ENCODE measurements at places on chromosomes 7 and 10.
A peak's percentile ranks its signal among the peaks of the same experiment; 100 is the strongest.

DNA sequence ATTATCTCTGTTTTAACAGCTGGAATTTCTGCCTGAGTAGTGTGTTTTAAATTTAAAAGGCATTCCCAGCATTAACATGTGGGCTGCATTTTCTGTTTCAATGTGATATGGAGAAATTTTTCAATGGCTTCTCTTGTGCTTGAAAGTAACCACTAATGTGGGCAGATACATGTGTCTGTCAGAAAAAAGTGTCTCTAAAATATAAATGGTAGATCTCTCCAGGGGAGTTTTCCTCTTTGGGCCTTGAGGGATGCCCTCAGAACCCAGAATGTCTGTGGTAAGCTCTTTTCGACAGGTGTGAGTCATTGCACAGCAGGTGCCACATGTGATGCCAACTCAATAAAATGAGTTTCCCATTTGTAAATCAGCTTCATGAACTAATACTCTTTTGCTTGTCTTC lies 221.1 kb downstream of the SEMA3E start:
- no peak for DNase-seq

GRCh38 chr10:17007418-17007770 lies 122.2 kb downstream of the CUBN start:
- DNase-seq, result no peak

DNA sequence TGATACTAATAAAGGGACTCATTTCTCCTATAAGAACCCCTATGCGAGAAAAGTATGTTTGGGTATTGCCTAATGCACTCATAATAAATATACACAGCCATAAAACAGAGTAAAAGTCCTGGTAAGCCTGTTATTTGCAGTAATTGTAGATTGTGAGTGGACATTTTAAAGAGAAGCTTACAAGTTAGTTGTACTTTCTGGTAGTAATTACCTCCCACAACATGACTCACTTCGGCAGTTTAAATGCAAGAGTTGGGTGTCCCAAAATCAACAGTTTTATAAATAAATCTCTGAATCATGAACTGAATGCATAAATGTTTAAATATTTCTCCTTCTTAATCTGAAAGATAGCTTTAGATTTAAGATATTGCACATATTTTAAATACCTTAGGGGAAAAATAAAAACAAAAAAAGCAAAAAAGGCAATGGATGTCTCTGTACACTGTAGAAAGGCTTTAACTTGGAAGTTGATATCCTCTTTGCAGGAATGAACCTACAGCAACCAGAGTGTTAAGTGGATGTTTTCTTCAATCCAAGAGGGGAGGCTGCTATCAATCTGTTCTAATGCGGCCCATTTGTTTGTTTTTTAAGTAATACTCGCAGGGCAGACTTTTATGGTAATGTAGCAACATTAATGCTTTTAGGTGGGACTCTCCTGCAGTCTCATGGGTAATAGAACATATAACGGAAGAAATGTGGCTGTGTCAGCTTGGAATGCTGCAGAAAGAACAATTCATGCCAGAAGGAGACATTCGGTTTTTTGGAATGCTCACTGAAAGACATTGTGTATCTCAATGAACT lies 57.3 kb upstream of the ZEB1 start:
- DNase-seq, result no peak

- no peak for DNase-seq
These were observed 185.9 kb downstream of the MAD1L1 start for GRCh38 chr7:2046581-2047565.

DNA sequence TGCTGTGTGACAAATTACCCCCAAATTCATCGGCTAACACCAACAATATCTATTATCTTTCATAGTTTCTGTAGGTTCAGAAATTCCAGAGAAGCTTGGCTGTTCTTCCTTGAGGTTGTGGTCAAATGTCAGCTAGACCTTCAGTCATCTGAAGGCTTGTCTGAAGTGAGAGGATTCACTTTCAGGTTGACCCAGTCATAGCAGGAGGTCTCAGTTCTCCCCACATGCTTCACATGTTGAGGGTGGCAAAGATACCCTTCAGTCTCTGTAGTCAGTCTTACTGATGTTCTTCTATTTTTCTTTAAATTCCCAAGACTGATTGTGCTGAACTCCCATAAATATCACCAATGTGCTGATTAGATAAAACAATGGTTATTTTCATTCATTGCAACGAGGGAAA lies 1692.0 kb downstream of the REEP3 start:
- no peak for DNase-seq

GRCh38 chr7:26449175-26450165 lies 157.8 kb downstream of the SNX10 start:
- DNase-seq, result no peak

- DNase-seq, result peak; percentile 32
These were observed 557 bp downstream of the BAG3 start for GRCh38 chr10:119651514-119652360.

- DNase-seq, result no peak
These were observed 606.4 kb downstream of the SORCS1 start for GRCh38 chr10:106557951-106558733.

DNA sequence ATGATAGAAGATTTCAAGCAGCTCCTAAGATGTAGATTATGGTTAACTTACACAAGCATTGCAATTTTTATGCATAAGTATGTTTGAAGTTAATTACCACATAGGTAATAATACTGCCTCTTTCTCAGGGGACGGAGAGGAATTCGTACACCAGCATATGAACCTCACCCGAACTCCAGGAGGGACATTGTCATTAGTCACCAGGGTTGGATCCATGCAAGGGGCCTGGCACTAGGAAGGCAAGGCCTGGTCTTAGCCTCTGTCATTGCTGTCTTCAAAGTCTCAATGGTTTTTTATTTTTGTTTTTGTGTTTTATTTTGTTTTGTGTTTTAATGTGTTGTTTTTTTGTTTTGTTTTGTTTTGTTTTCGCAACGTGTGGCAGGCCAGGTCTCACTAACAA lies 145.6 kb upstream of the PPP2R2D start:
- DNase-seq, result no peak

DNA sequence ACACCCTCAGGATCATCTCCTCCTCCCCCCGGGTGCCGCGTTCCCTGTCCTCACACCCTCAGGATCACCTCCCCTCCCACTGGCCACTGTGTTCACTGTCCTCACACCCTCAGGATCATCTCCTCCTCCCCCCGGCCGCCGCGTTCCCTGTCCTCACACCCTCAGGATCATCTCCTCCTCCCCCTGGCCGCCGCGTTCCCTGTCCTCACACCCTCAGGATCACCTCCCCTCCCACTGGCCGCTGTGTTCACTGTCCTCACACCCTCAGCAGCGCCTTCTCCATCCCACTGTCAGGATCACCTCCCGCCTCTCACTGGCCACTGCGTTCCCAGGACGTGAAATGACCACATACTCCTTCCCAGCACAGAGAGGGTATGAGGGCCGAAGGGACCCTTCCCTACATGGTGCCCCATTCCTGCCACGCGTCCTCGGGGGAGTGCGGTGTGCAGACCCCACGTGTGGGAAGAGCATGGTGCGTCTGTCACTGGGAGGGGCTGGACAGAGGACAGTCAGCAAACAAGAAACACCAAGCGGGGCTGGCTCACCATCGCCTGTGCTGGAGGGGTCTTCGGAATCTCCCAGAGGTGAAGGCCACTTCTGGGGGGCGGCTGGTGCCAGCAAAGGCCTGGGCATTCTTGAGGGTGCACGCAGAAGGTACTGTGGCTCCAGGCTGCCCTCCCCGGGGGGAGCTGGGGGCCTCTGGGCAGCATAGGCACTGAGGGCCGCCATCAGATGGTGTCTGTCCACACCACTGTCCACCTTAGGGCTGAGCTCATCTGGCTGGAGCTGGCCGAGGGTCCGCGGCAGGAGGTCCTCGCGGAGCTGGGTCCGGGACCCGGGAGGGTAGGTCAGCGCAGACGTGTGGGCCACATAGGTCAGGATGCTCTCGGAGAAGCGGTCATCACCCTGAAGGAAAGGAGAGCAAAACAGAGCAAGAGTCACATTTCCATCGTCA lies 421.0 kb downstream of the PTPRN2 start:
- DNase-seq, result no peak

DNA sequence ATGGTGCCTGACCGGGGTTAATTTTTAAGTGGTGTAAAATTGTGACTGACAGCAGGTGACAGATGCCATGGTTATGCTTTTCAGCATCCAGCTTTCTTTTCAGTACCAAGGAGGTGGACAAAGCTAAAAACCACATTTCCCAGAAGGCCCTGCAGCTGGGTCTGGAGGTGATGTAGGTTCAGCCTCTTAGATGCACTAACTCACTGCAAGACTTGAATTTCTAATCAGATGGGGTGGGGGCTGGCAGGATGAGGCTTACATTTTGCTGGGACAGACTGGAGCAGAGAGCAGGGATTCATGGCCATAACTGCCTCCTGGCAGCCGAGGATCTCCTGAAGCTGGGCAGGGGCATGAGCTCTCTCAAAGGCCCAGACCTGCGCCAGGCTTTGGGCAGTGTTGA lies 52.4 kb downstream of the PDIA4 start:
- DNase-seq, result no peak

GRCh38 chr10:114523876-114524275 lies 119.6 kb upstream of the AFAP1L2 start:
- no peak for DNase-seq

DNA sequence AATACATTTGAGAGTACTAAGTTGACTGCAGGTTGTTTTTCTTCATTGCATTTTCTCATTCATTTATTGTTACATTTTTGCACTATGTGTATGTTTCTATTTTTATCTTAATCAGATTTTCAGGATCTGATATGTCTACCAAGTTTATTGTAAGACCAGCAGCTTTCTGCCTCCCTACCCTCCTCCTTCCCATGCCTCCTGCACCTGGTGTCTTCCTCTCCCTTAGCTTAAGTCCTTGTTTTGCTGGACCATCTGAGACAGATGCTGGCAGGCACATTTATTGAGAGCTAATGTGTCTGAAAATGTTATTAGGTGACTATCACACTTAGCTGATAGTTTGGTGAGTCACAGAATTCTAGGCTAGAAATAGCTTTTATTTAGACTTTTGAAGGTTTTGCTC lies 79.6 kb downstream of the ANLN start:
- DNase-seq, result no peak

GRCh38 chr10:97518301-97519043 lies 19.7 kb downstream of the UBTD1 start:
- no peak for DNase-seq

DNA sequence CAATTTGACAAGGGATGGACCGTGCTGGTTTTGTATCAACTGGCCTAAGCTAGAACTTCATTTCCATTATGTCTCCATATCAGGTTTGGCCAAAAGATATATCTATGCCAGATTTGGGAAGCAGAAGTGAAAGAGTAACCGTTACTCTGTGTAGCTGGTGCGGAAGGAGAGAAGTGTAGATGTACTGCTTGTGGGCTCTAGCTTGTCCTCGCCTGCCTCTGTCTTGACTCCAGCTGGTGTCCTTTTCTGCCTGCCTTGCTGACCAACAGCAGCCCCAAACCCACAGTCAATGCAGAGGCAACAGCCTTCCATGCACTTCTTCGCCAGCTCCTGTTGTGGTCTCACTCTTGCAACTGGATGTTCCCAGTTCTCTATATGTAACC lies 128.5 kb downstream of the KIF20B start:
- no peak for DNase-seq

GRCh38 chr10:132974886-132975830 lies 32.8 kb upstream of the CFAP46 start:
- DNase-seq, result no peak

GRCh38 chr7:116122972-116123595 lies 87.3 kb upstream of the TES start:
- no peak for DNase-seq

- no peak for DNase-seq
These were observed 113.6 kb upstream of the ZMIZ1 start for GRCh38 chr10:78955206-78955605.

DNA sequence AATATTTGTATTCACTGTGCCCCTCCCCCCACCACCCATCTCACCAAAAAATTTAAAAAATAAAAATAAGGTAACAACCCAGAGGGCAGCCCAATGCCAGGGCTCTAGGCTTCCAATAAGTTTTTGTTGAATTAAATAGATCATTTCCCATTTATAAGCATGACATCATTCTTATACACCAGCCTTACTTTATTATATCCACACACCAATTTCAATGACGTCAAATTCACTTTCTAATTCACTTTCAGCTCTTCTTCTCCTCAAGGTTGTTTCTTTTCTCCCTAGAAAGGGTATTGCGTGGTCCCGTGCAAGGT lies 1.2 kb upstream of the DKK1 start:
- no peak for DNase-seq

DNA sequence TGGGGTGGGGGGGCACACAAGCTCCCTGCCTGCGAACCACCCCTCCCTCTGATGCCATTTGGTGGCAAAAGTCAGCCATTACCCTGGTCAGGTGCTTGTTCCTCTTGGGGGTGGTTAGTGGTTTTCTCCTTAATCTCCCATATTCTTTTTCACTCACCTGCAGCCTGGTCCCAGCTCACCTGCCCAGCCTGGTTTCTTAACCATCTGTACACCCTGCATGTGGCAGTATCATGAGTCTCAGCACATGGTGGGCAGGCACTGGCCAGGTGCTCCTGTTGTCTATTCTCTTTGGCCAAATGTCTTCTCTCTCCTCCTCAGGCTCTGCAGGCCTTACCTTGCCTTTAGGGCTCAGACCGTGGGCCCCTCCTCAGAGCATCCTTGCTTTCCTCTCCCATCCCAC lies 30.5 kb downstream of the OGDH start:
- DNase-seq, result no peak

GRCh38 chr7:43868681-43869005 lies 674 bp downstream of the MRPS24 start:
- no peak for DNase-seq

DNA sequence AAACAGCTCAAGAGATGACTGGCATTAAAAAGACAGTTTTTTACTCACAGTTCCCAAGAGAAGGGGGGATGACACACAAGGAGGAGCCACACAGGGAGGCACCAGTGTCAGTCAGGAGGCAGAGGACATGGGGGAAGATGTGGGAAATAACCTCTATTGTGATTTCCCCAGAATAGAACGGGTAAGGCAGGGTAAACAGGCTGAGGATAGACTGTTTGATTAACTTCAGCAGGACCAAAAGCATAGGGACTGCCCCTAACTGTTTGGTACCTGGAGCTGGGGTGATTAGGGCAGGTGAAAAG lies 60.7 kb downstream of the RAPGEF5 start:
- no peak for DNase-seq

DNA sequence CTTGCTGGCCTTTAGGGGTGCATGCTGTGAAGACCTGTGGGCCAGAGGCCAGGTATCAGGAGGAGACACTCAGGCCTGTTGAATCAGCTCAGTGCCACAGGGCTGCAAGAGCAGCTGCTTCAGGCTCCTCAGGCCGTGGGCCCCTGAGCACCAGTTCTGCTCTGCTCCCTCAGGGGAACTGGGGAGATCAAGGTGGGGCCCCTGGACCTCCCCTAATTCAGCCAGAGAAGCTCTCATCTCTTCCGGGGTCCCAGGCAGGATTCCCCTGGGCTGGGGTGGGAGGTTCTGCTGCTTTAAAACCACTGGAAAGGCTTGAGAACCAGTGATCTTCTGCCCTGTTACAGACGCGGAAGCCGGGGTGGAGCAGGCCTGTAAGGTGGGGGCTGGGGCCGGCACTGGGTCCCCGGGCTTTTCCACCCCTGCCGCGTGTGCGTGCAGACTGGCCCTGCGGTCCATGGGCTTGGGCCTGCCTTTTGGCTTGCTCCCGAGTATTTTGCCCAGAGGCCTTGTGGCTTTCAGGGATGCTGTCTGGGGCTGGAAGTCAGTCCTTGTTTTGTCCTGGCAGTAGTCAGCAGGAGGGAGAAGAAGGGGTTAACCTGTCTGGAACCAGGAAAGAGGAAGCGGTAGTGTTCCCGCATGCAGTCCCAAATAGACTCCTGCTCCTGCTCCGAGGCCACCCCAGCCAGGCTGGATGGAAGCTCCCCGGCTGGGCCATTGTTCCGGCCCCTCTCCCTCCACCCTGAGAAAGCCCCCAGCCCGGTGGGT lies 74.3 kb downstream of the LHPP start:
- DNase-seq, result no peak
